ENCODE measurements at places on chromosomes 1 and 21.

DNA sequence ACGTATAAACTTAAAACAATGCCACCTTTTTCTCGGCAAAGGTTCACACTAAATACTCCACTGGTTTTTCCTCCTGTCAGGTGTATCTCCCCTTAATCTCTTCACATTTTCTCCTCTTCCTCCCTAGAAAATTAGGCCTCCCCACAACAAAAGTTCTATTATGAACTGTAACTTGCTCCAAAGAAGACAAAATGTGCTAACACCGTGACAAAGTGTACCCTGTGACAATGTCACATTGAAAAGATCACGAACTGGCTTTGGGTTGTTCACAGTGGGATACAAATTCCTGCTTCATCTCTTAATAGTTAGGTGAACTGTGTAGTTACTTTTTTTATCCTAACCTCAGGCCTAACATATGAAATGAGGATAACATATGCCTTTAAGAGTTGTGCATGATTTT, 6.0 kb downstream of the NUCKS1 start:
- DNase-seq = no peak

DNA sequence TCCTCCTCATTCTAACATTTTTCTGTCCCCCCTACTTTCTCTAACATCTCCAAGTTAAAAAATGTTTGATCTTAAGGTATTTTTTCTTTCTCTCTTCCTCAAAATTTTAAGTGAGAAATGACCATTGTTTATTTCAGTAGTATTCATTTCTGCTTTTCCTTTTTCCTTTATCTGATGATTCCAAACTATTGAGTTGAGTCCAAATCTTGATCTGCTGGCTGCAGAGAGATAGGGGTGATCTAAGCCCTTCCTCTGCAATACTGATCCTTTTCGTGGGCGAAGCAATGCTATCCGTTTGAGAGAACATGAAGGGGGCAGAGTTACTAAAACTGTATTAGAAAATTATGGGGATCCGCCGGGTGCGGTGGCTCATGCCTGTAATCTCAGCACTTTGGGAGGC, 516 bp upstream of the NMNAT2 start:
- no peak for DNase-seq

GRCh38 chr1:210361665-210362064, 33.0 kb downstream of the HHAT start:
- no peak for DNase-seq

- no peak for DNase-seq
These were observed 40.9 kb upstream of the CITED4 start for GRCh38 chr1:40903106-40903505.

DNA sequence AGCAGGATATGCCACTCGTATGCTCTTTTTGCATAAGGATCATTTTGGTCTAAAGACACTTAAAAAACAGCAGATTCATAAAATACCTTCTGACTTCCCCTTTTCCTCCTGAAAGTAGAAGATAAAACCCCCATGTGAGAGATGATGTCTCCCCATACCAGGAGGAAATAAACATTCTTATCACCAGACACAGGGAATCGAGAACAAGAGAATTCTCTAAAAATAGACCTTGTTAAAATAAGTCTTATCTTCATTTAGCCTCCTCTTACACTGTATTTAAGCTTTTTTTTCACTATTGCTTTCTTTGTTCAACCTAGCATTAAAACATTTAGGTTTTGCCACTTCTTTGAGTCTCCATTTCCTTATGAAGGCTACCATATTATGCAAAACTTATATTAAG, 709.3 kb downstream of the KCNT2 start:
- no peak for DNase-seq

DNA sequence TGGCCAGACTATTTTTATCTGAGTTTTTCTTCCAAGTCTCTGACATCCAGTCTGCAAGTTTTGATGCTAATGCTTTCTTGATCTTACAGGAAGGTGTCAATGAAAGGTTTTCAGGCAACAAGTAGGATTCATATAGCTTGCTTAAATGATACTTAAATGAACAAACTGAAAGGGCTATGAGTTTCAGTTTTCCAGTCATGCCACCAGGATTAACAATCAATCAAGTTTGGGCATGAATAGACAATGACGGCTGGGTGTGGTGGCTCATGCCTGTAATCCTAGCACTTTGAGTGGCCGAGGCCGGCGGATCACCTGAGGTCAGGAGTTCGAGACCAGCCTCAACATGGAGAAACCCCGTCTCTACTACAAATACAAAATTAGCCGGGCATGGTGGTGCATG, 34.3 kb upstream of the SLC16A1 start:
- no peak for DNase-seq

DNA sequence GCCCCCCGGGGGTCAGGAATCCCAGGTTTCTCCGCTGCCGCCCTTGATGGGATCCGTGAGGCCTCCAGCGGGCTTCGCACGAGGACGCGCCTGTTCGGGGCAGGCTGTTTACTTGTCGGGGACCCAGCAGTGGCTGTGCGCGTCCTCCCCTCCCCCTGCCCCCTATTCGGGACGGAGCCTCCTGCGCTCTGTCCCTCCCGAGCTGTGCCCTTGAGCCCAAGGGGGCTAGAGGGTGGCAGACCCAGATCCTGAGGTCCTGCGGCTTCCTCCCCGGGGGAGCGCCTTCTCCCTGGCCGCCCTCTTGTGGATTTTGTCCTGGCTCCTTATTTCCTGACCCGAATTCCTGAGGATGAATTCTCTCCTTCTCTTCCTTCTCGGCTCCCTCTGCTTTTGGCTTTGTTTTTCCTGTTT, 38.4 kb downstream of the PIK3CD start:
- DNase-seq = peak; percentile 33

- no peak for DNase-seq
These were observed 25.0 kb downstream of the SCP2 start for GRCh38 chr1:52952112-52952511.

All from body of pancreas (tissue), 4 donors.